Breast epithelium (tissue), 4 donors: ENCODE measurements at places on chromosomes 1 and 21. TPM values are rescaled to one million over a fixed set of nuclear protein-coding genes. Genes with fewer than 3 reads are reported as not detected.

SPRR5 gene
- not detected for total RNA-seq

BEND5 gene
- 3.2 TPM for total RNA-seq

MRPS21 gene
- 40.5 TPM for total RNA-seq

KRTAP19-2 gene
- not detected for total RNA-seq

COA6 gene
- total RNA-seq: 17.7 TPM

GRCh38 chr1:203554071-203554470 is 60.1 kb downstream of the OPTC start:
- DNase-seq: no peak

- DNase-seq: no peak
Observed at GRCh38 chr1:33316601-33317000, 4.3 kb downstream of the A3GALT2 start.

DNA sequence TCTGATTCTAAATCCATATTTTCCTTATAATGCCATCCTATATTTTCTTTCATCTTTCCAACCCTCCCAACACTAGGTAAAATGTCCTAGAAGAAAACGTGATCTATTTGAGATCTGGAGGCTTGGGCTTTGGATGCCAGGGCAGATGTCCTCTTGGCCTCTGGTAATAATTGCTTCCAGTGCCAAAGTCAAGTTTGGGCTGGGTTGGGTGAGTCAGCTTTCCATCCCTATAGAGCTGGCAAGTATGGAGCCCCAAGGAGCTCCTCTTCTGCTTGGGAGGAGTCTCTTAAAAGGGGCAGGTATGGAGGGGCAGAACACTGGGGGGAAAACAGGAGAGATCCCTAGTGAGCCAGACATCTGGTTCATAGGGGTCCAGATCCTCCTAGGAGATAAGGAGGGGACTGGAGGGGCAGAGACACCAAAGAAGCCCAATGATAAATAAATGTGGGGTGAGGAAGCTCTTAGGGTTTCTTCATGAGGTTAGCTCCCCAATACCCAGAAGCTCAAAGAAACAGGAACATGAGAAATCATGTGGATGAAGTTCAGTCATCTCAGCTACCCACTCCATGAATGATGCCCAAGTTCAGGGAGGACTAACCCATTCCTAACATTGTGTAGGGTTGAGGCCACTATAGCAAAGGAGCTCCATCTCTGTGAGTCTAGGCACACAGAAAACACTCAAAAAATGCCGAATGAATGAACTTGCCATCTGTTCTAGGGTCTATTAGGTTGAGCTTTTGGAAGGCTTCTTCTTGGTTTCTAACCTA is 3.5 kb downstream of the C1orf116 start:
- no peak for DNase-seq

GRCh38 chr1:158507511-158507910 is 35.5 kb downstream of the OR10R2 start:
- no peak for DNase-seq

DNA sequence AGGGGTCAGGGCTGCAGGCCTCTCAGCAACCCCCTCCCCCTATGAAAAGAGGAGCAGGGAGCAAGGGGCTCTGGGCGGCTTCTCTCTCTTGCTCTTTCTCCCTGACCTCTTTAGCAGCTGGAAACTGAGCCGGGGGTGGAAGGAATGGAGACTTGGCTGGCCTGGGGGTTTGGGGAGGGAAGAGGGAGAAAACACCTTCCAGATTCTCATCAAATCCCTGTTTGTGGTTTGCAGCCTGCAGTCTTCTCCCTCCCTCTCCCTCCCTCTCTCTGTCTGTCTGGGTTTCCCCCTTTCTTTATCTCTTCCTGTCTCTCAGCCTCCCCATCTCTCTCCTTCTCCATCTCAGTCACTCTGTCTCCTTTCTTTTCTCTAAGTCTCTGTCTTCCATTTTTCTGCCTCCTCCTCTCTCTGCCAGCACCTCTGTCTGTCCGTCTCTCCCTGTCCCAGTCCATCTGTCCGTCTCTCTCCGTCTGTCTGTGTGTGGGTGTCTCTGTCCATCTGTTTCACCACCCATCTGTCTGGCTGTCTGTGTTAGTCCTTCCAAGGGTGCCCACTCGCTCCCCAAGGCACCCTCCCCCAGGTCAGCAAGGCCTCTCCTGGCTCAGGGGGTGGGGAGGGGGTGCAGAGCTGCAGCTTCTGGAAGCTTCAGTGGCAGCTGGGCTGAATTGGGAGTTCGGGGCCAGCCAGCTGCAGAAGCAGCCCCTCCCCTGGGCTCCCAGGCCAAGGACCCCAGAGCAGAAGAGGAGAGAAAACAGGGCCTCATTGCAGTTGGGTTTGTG is 6.2 kb downstream of the AHDC1 start:
- no peak for DNase-seq

DNA sequence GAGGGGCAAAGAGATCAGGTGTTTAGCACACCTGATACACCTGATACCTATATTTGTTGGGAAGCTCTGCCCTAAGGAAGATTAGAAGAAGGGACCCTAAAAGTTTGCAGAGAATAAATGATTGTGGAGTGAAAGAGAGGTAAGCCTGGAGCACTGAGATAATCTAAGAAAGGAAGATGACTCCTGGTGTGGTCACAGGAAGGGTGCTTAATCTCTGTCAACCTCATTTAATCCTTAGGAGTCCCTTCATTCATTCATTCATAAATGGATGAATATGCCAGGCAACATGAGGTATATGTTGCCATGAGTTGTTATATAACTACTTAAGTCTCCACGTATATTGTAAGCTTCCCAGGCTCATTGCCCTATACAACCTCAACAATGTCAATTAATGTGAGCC is 16.2 kb upstream of the MNDA start:
- no peak for DNase-seq

GRCh38 chr1:25223471-25223870 is 8.8 kb downstream of the SYF2 start:
- no peak for DNase-seq
